ENCODE measurements at places on chromosomes 7 and 10. TPM values are rescaled to one million over a fixed set of nuclear protein-coding genes. Genes with fewer than 3 reads are reported as not detected.

The C10orf105 gene
- total RNA-seq: not detected

The LIMK1 gene
- 20.6 TPM for total RNA-seq

The TSPAN13 gene
- 7.3 TPM for total RNA-seq

The TEX47 gene
- not detected for total RNA-seq

The GCK gene
- not detected for total RNA-seq

The FAM180A gene
- total RNA-seq: 2.8 TPM

The LRMDA gene
- 7.3 TPM for total RNA-seq

The KIAA1549 gene
- total RNA-seq: 1.8 TPM

The LDB3 gene
- total RNA-seq: 15.5 TPM

The NPY gene
- 5.8 TPM for total RNA-seq

The MYH16 gene
- not detected for total RNA-seq

The OR13A1 gene
- not detected for total RNA-seq

The PLEKHS1 gene
- total RNA-seq: not detected

The VIM gene
- 1,560 TPM for total RNA-seq

The GDF2 gene
- not detected for total RNA-seq

The KIAA1217 gene
- 15.3 TPM for total RNA-seq

The CDC14C gene
- not detected for total RNA-seq

The LRWD1 gene
- 24.4 TPM for total RNA-seq

The CNNM2 gene
- total RNA-seq: 8.1 TPM

The OR6B1 gene
- total RNA-seq: not detected

The GDF10 gene
- total RNA-seq: 5.8 TPM

The SLC16A12 gene
- 1.7 TPM for total RNA-seq

All from gastroesophageal sphincter (tissue), 4 donors.